Iris pigment epithelial cell (primary cell): ENCODE measurements at places on chromosomes 12 and 14.
A peak's percentile ranks its signal among the peaks of the same experiment; 100 is the strongest.

- no peak for DNase-seq
Measured at GRCh38 chr12:97324471-97324870, 138.1 kb upstream of the RMST start.

DNA sequence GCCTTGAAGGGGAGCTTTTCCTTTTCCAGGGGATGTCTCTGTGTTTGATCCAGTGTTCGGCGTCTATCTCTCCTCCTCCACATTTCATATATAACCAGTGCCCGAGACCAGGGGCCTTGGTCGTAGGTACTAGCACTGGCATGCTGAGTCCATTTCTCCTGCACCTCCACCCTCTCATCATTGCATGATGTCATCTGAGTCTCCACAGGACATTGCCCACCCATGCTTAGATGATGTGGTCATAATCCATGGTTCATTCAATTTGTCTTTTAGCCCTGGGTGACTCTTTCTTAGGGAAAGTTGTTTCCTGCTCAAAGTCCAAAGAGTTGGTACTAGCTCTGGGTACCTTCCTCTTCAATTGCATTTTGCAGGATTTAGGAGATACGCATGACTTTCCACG, 328.1 kb downstream of the BCL11B start:
- no peak for DNase-seq

- DNase-seq: no peak
Measured at GRCh38 chr12:41621291-41621690, 433.2 kb downstream of the PDZRN4 start.

- DNase-seq: no peak
Measured at GRCh38 chr12:8018666-8019581, 13.6 kb upstream of the FOXJ2 start.

DNA sequence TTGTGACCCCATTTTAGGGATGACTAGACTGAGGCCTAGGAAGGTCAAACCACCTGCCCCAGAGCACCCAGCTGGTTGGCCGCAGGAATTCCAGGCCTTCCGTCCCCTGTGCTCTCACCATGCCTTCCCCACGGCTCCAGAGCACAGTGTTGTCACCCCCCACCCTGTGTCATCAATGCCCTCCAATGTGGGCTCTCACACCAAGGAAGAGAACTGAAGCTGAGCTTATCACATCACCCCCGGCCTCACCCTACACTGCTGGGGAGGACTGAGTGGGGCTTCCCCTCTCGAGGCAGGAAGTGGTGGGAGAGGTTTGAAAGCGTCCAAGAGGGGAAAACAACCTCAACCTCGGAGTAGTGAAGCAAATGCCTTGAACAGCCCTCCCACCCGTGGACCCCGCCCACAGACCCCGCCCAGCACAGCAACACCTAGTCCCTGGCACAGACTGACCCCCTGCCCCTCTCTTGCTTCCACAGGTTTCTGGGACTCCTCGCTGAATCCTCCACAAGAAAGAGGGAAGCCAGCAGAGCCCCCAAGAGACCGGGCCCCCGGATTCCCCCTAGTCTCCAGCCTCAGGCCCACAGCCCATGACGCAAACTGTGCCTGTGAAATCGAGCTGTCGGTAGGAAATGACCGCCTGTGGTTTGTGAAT, 97.2 kb downstream of the LGMN start:
- DNase-seq: peak; percentile 36

DNA sequence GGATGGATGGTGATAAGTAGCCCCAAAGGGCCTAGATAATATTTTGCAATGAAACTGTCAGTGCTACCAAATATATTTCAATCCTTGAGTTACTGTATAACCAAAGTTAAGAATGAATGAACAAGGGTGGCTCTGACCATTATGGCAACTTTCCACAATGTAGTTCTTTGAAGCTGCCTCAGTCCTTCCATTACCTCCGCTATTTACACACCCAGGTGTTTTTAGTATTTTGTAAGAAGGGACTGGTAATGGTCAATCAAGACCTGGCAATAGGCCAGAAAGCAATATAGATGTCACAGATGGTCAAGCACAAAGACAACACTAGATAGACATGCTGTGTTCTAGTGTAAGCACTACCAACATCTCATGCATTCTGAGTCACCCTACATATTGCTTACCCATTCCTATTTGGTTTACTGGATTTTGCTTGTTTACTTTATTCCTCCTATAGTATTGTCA, 16.3 kb downstream of the DUSP16 start:
- no peak for DNase-seq

DNA sequence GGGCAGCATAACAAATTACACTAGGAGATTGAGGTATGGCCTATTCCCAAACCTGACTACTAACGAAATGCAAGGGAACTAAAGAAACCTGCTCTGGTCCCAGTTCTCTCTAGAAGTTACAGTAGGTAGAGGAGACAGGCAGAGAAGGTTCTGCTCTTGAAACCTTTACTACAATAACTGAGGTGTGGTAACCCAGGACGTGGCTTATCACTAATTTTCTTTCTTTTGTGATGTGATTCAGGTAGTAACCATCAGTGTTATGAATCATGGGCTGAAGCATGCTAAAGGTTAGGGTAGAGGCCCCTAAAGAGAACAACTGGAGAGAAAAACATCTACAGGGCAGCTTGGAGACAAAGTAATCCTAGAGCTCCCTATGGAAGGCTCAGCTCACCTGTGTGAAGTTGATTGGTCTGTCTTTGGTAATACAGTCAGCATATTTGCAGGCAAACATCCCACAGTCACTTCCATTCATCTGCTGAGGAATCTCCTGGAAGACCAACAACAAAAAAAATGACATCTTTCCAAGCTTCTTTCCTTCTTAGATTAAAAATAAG, 41.8 kb upstream of the COL2A1 start:
- DNase-seq: no peak

GRCh38 chr14:76697246-76697905, 63.9 kb upstream of the VASH1 start:
- peak; percentile 16 for DNase-seq

DNA sequence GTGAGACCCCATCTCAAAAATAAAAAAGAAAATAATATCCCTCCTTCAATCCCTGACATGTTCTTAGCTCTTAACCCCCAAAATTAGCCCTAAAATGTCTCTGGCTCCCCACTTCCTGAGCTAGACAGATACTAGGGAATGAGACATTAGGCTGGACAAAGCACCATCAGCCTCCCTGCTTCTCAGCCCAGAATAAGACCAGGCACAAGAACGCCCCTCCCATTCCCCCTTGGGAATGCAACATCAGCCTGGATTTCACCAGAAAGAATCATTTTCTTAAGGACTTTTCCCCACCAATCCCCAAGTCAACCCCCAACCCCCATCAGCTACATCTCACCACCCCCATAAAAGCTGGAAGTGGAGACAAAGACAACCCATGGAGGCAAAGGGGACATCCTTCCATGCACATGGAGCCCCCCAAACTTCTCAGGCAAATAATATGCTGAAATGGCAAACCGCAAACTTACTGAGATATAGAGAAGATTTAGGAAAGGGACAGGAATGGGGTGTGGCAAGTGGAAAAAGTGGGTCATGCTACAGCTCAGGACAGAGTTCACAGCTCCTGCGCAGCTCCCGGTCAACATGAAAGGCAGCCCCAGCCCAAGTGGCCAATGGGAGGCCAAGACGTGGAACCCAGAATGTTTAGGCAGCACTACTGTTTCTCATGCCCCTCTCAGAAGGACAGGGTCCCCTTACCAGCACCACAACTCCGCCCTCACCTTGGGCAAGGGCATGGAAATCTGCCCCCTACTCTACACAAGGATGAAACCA, 2.7 kb downstream of the CHD4 start:
- no peak for DNase-seq

DNA sequence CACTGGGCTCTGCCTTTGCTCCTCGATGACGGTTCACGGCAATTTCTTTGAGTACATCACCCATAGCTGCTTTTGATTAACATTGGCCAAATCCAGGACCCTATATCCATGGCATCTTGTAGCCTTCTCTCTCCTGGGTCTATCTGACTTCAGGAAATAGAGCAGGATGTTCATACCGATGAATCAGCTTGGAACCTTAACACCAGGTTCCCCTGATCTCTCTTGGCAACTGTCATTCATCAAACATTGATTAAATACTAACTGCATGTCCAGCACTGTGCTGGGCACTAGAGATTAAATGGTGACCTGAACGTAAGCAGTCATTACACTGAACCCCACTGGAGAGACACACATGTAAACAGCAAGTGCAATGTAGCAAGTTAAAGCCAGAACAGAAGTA, 77.0 kb upstream of the MED13L start:
- DNase-seq: no peak

DNA sequence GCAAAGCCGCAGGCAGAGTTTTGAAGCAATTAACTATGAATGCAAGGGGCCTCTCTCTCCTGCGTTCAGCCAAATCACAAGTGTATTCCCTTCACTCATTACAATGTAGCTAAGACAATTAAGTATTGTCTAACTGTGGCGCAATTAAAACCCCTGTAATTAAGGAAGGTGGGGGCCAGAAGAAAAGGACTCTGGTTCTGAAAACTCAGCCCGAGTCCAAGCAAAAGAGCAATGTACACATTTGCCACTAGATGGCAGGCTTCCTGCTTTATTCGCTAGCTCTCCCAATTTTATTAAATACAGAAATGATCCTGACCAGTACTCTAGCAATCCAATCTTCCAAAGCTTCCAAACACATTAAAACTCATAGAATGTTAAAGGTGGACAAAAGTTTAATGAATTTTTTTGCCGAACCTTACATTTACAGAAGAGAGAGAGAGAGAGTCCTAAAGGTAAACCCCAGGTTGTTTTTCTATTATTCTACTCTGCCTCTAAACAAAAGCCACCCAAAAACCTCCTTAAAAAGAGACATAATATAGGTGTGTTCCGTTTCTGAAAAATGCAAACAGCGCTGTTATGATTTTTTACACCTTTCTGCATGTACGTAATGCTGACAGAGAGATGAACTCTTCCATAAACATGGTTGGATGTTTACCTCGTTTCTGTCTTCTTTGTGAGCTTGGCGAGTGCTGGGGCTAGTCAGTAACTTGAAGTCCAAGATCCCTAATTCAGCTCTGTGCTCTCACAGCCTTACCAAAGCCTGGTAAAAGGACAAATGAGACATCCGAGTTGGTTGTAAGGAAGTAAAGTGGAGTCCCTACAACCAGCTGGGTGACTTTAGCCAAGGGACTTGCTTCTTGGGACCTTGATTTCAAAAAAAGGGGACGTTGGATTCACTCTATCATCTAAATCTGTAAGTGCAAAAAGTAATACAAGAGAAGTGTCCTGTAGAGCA, 50.9 kb upstream of the VASH1 start:
- DNase-seq: peak; percentile 39

DNA sequence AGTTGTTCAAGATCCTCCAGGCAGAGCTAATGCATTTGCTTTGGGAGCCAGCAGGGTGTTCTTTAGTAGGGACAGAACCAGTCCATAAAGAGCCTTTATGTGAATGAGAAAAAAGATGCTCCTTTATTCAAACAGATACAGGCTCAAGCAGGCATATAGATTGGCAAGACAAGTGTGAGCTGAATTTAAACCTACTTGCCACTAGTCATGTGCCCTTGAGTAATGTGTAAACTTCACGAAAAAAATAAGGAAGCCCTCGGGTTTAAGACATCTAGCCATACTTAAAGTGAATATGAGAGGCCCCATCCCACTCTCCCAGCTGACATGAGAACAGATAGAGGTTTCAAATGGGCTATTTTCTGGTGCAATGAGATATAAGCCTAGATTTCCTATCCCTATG, 43.1 kb upstream of the STRAP start:
- no peak for DNase-seq

- no peak for DNase-seq
Measured at GRCh38 chr12:106740818-106741217, 33.7 kb upstream of the RIC8B start.

DNA sequence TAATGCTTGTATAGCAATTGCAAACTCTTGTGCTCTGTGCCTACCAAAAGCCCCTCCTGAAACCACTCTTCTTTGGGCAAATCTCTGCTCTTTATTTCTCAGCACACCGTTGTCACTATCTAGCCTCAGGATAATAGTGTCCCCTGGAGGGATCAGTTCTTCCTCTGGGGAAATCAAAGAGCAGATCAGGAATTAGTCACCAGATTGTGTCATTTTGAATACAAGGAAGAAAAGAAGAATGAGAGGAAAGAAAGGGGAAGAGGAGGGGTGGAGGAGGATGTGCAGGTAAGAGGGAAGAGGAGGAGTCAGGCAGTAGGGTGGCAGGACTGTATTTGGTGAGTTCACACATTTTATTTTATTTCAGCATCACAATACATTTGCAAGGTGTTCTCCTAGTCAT, 256.4 kb downstream of the GRIN2B start:
- no peak for DNase-seq

GRCh38 chr12:106085213-106085612, 53.5 kb downstream of the NUAK1 start:
- no peak for DNase-seq

GRCh38 chr12:21815306-21816062, 41.0 kb upstream of the KCNJ8 start:
- no peak for DNase-seq

DNA sequence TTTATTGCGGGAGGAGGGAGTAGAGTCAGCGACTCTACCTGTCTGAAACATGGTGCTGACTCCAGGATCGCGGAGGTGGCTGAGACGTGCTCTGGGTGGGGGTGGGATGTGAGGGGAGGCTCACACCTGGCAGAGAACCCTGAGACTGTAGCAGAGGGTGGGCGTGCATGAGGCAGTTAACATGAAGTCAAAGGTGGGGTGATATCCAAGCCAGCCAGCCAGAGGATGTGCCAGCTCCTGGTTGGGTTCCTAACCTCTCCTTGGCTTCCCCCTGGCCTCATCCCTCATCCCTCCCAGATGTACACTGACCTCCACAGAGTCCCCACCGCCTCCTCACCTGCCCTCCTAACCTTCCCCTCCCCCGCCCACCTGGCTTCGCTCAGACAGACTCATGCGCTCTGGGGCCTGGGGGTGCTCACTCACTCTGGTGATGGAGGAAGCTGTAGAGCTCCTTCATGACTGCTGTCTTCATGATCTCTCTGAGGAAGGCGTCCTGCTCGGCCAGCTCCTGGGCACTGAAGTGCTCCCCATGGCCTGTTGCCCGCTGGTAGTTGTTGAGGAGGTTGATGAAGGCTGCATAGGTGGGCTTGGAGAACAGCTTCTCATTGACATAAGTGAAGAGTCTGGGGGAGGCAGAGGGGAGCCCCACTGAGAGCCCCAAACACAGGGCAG, 9.3 kb downstream of the ENDOU start:
- no peak for DNase-seq

DNA sequence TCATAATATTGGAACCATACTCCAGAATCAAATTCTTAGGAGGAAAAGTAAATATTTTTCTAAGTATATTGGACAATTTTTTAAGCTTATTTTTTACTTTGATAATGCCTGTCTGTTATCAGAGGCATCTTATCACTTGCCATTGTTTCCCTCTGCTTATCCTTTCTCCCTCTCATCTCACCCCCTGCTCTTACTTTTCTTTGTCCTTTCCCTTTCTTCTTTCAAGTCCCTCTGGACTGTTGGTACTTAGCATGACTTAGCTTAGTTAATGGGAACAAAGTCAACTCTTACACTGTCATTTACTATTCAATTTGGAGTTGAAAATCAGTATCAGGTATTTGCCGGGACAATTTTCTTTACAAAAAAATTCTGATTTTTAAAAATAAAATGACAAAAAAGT, 45.2 kb downstream of the ABCD2 start:
- no peak for DNase-seq

DNA sequence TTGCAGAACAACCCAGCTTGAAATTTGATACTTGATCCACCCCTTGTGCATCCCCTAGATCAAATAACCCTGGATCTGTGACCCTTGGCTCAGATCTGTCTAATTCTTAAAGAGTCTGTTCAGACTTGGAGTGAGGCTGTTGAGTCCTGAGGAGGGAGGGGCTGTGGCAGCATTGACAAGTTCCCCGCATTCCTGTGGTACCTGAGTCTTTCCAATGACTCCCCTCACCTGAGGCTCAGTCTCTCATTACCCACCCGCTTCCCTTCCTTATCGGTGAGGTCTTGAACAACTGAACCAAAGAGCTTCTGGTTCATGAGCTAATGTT, 16.1 kb upstream of the HDAC7 start:
- no peak for DNase-seq
